ENCODE measurements at places on chromosomes 16 and 17. TPM values are rescaled to one million over a fixed set of nuclear protein-coding genes. Genes with fewer than 3 reads are reported as not detected.

GRCh38 chr17:55694286-55694910 is 28.3 kb downstream of the TMEM100 start:
- H3K4me1 ChIP-seq, result no peaks in the 10 kb centered on the region
- no peak overlapping the region for H3K27ac ChIP-seq
- H3K4me3 ChIP-seq, result no peak overlapping the region
- DNase-seq, result no peak
- H3K36me3 ChIP-seq, result no peaks in the 10 kb centered on the region

GRCh38 chr16:87052506-87052905 is 264.7 kb downstream of the C16orf95 start:
- no peak overlapping the region for H3K4me3 ChIP-seq
- no peaks in the 10 kb centered on the region for H3K27me3 ChIP-seq
- no peak for DNase-seq
- no peak overlapping the region for H3K27ac ChIP-seq
- H3K4me1 ChIP-seq, result no peaks in the 10 kb centered on the region
- H3K36me3 ChIP-seq, result no peaks in the 10 kb centered on the region

DNA sequence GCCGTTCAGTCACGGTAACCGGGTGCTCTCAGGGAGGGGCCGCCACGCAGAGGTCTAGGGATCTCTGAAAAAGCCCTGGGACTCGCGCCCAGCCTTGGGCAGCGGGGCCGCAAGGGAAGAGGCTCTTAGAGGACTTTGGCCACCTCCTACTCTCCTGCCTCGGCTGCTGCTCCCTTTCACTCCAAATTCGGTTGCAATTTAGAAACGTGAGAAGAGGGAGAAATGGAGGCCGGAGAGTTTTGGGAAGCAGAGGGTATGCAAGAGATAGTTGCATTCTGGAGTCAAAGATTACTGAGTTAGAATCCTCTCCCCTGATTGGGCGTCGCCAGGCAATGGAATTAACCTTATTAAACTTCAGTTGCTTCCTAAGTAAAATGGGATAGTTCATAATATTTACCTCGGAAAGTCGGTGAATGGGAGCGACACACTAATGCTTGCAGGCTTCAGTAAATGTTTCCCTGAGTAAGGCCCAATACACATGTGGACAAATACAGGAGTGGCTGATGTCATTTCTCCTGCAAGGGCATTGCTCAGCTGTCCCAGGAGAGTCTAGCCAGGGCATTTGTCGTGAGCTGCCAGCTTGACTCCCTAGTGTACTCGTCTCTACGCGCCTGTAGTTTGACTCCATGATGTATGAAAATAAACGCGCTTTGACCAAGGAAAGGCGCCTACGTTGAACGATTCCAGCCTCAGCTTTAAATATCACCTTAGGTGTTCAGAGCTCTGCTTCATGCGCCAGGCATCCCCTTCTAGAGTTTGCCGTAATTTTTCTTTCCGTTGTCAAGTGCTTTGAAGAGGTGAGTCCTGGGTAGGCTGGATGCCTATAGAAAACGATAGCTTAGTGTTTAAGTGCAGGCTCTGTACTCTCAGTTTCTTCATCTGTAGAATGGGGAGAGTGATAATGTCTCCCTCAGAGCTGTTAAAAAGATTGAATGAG is 667 bp downstream of the OGFOD1 start:
- H3K4me3 ChIP-seq, result peak overlapping the region; percentile 62
- peak; percentile 43 for DNase-seq
- peaks cover 29% of the 10 kb centered on the region for H3K4me1 ChIP-seq
- H3K36me3 ChIP-seq, result no peaks in the 10 kb centered on the region
- peak overlapping the region; percentile 90 for H3K27ac ChIP-seq

The CTF1 gene
- total RNA-seq, result 2.4 TPM

- H3K36me3 ChIP-seq, result no peaks in the 10 kb centered on the region
- H3K4me1 ChIP-seq, result peaks cover 38% of the 10 kb centered on the region
- DNase-seq, result no peak
- no peak overlapping the region for H3K4me3 ChIP-seq
- H3K27me3 ChIP-seq, result no peaks in the 10 kb centered on the region
- H3K27ac ChIP-seq, result no peak overlapping the region
Observed at GRCh38 chr16:29738514-29738913, 7.3 kb downstream of the C16orf54 start.

GRCh38 chr17:9177212-9177611 is 155.9 kb downstream of the NTN1 start:
- no peaks in the 10 kb centered on the region for H3K4me1 ChIP-seq
- no peaks in the 10 kb centered on the region for H3K36me3 ChIP-seq

- H3K27ac ChIP-seq, result peak overlapping the region; percentile 80
- H3K27me3 ChIP-seq, result no peaks in the 10 kb centered on the region
- peaks cover 47% of the 10 kb centered on the region for H3K4me1 ChIP-seq
- no peak for DNase-seq
Observed at GRCh38 chr16:20938426-20938825, 37.9 kb downstream of the LYRM1 start.

DNA sequence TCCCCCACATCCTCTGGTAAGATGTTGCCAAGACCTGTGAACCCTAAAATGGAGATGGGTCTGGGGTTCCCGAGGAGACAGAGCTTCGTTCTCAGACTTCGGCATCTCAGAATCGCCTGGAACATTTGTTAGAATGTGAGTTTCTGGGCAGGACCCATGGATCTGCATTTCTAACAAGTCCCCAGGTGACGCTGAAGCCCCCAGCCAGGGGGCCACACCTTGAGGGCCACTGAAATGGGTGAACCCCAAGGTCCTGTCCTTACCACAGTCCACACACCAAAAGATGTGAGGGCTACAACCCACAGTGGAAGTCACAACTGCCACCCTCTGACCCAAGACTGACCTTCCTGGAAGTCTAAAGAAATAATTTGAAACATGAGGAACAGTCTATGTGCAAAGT is 14.0 kb downstream of the MPP3 start:
- H3K27me3 ChIP-seq, result no peaks in the 10 kb centered on the region
- no peak overlapping the region for H3K4me3 ChIP-seq
- DNase-seq, result no peak

- no peaks in the 10 kb centered on the region for H3K27me3 ChIP-seq
- H3K4me1 ChIP-seq, result no peaks in the 10 kb centered on the region
- H3K36me3 ChIP-seq, result no peaks in the 10 kb centered on the region
- no peak for DNase-seq
- H3K4me3 ChIP-seq, result no peak overlapping the region
Observed at GRCh38 chr16:59510008-59510424, 775.9 kb upstream of the GOT2 start.

DNA sequence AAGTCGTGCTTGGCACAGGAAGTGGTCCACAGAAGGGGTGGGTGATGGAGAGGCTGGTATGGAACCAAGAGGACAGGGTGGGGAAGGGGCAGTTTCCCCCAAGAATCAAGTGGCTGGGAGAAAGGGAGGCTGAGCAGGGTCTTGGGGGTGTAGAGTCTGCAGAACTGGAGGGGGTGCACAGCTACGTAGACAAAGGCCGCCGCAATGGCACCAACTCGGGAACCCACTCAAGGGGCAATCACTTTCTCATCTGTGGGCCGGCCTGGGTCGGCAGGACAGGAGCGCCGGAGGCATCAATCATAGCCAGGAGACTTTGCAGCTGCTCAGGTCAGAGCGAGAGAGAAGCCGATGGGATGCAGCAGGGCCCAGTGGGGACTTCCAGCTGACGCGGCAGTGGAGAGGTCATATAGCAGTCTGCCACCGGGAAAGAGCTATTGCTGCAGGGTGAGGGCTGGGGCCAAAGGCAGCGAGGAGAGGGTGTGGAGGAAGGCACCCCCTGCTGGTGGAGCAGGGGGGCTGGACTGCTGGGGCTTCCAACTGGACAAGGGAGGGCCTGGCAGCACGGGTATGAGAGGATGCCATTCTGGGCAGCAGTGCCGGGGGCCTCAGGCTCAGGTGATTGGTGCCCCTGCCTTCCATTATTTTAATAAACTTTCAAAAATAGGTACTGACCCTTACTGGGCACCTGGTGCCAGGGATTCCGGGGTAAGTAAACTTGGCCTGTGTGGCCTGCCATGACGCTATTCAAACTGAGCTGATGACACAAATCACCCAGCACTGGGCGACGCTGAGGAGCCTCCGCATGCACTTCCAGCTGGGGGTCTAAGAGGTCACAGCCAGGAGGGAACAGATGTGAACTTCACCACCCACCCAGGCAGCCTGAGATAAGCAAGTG is 52.5 kb upstream of the MTSS2 start:
- no peaks in the 10 kb centered on the region for H3K27me3 ChIP-seq
- H3K27ac ChIP-seq, result peak overlapping the region; percentile 54
- H3K4me3 ChIP-seq, result no peak overlapping the region
- no peak for DNase-seq

The MPO gene
- total RNA-seq, result 0.23 TPM

DNA sequence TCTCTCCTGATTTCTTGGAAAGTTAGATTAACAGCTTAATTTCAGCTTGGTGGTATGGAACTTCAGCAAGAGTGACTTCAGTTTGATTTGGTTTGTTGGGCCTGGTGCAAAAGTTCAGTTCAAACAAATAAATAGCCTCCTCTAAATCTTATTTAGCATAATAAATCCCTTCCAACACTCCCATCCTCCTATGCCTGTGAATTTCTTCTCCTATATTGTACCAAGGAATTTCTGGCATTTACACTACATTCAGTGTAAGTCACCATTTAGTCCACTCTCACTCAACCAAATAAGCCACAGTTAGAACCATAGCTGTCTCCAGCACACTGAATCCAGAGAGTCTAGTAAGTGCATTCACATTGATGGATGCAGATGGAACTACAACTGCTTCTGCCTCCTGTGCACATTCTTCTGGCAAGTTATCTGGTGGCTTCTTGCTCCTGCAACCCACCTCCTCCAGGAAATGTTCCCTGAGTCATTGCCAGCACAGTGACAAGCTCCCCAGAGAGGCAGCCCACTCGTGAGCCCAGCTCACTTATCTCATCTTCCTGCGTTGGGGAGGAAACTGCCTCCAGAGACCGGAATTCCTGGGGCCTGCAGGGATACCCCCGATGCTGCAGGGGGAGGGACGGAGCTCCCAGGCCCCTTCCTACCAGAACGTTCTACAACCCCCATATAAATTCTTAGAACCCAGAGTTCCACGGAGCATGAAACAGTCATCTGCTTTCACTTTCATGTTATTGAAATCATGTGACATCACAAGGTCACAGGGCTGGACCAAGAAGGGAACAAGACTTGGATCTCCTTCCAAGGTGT is 318.3 kb downstream of the PHKB start:
- H3K4me1 ChIP-seq, result no peaks in the 10 kb centered on the region
- no peak overlapping the region for H3K27ac ChIP-seq
- DNase-seq, result no peak
- no peaks in the 10 kb centered on the region for H3K27me3 ChIP-seq
- no peak overlapping the region for H3K4me3 ChIP-seq

GRCh38 chr16:1960665-1961630 is 1.6 kb downstream of the NDUFB10 start:
- peaks cover 17% of the 10 kb centered on the region for H3K4me1 ChIP-seq
- peak; percentile 43 for DNase-seq
- H3K4me3 ChIP-seq, result peak overlapping the region; percentile 76
- no peaks in the 10 kb centered on the region for H3K27me3 ChIP-seq
- H3K27ac ChIP-seq, result peak overlapping the region; percentile 87

DNA sequence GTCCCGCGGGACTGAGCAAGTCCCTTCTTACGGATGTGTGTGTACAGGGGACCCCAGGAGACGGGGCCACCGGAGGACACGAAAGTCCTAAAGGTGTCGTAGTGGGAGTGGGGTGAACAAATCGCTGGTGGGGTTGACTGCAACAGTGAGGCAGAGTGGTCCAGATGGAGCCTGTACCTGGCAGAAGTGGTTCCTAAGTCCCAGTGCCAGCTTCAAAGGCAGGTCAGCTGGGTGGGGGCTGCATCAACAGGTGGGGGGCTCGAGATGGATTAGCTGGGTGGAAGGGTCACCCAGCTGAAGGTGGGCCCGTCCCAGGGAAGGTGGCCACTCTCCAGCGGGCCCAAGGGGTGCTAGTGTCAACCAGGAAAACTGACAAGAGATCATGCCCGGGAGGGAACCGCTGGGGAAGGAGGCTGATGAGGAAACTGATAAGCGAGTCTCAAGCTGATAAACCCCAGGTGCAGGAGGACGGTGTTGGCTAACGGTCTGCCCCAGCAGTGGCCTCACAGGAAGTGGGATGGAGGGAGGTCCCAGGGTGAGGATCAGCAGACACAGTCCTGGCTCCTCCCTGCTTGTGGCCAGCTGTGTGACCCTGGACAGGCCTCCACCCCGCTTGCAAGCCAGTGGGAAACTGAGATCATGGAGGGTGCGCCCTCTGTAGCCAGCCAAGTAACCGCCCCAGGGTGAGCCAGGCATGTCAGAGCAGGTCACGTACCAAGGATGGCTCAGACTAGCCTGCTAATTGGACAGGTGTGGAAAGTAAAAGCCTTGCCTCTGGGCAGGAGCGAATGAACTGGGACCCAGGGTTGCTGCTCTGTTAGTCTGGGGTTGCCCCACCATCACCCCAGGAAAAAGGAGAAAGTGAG is 1.0 kb downstream of the ORAI3 start:
- H3K27me3 ChIP-seq, result no peaks in the 10 kb centered on the region
- peak; percentile 61 for DNase-seq
- H3K4me3 ChIP-seq, result peak overlapping the region; percentile 73
- H3K36me3 ChIP-seq, result no peaks in the 10 kb centered on the region
- H3K27ac ChIP-seq, result peak overlapping the region; percentile 39

DNA sequence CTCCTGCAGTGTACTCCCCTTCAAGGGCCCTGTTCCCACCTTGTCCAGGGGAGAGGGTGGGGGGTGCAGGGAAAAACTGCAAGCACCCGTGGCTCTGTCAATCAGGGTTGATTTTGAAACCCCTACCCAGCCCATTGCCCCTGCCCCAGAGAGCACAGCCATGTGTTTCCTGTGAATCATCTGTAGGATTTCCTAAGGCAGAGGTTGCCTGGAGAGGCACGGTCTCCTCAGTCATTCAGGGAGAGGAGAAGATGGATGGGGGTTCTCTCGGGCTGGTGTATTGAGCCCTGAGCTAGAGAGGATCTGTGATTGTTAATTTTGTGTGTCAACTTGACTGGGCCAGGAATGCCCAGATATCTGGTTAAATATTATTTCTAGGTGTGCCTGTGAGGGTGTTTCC is 3.5 kb upstream of the AGRP start:
- no peaks in the 10 kb centered on the region for H3K27me3 ChIP-seq
- DNase-seq, result no peak
- peaks cover 19% of the 10 kb centered on the region for H3K4me1 ChIP-seq
- no peaks in the 10 kb centered on the region for H3K36me3 ChIP-seq
- no peak overlapping the region for H3K4me3 ChIP-seq

- H3K27ac ChIP-seq, result no peak overlapping the region
- no peak for DNase-seq
- no peak overlapping the region for H3K4me3 ChIP-seq
- H3K36me3 ChIP-seq, result no peaks in the 10 kb centered on the region
- no peaks in the 10 kb centered on the region for H3K27me3 ChIP-seq
Observed at GRCh38 chr16:78669994-78670393, 570.5 kb downstream of the WWOX start.

The TBC1D3H gene
- total RNA-seq, result not detected

All from Caco-2 (cell line).